Sigmoid colon (tissue), 7 donors: ENCODE measurements at places on chromosomes 4 and X.
A peak's percentile ranks its signal among the peaks of the same experiment; 100 is the strongest.

- DNase-seq, result no peak
These were observed 76.4 kb downstream of the NBDY start for GRCh38 chrX:56805399-56805798.

DNA sequence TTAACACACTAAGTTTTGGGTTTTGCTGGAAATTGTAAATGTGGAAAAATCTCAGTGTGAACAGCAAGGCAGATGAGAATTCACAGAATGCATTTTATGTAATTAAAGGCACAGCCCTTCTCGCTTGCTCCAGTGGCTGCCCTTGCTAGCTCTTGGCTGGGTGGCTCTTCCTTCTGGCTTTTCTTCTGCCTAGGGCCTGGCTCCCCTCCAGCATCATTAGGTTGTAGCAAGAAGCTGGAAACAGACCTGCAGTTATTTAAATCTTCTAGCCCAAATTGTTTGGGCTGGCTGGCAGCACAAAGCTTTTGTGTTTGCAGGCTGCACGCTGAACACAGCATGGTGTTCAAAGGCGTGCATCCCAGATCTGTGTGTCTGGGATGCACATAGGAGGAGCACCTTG lies 56.5 kb downstream of the LIMCH1 start:
- peak; percentile 78 for DNase-seq

- DNase-seq, result no peak
These were observed 856.0 kb upstream of the FRG1 start for GRCh38 chr4:189084671-189085070.

GRCh38 chrX:1700757-1701156 lies 85.9 kb downstream of the ASMT start:
- no peak for DNase-seq

DNA sequence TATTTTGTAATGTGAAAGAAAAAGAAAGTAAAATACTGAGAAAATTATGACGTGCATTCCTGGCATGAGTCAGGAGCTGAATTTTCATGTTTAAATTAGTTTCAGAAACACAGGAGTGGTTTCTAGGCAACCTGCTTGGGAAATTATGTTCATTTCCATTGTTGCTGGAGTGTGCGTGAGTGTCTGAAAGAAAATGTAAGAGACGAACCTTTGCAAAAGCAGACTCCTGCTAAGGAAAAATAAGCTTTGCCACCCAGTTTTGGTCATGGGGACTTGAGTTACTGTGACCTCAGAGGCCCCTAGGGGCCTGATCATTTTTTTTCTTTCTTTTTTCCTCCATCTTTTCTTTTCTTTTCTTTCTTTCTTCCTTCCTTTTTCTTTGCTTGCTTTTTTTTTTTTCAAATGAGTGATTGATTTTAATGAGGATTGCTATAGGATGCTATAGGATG lies 18.8 kb upstream of the CHRNA9 start:
- peak; percentile 44 for DNase-seq

DNA sequence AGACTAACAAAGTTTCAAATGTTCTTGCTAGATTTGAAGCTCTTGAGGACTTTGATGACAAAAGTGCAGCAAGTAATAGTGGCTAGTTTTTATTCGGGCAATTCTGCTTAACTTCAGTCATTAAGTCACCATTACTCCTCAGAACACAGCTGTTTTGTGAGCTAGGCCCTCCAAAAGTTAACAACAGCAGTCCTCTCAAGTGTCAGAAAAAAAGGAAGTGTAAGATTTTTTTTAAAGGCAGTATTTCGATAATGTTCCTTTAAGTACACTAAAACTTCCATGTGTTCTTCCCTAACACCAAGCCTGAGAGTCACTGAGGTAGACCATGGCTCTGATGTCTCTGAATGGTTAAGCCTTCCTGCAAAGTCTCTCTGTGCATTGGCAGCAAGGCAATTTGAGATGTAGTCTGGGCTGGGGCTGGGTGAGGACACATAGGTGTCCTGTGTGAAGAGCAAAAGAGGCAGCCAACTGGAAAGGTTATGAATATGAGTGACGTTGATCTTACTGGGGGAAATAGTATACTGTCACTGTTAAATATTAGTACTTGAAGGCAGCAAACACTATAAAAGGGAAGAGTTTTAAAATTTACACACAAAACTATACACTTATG lies 174.0 kb upstream of the MAP3K15 start:
- DNase-seq, result no peak

GRCh38 chrX:55213381-55213780 lies 6.8 kb upstream of the PAGE5 start:
- no peak for DNase-seq

- DNase-seq, result no peak
These were observed 29.8 kb downstream of the LDB2 start for GRCh38 chr4:16868674-16869073.

DNA sequence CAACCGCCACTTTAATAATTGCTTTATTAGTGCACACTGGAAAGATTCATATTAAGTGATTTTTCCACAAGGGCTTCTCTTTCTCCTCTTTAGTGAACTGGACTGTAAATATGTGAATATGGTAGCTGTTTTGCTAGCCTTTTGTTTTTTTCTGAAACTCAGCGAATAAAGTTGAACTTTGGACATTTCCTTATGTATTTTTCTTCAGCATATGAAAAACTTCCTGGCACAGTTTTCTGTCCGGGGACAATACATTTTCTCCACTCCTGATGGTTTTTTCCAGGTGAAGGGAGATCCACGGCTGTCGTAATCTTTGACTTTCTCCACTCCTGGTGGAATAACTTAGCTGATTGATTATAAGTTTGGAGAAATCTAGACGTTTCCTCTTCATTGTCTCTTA lies 457.4 kb upstream of the FAT1 start:
- no peak for DNase-seq

DNA sequence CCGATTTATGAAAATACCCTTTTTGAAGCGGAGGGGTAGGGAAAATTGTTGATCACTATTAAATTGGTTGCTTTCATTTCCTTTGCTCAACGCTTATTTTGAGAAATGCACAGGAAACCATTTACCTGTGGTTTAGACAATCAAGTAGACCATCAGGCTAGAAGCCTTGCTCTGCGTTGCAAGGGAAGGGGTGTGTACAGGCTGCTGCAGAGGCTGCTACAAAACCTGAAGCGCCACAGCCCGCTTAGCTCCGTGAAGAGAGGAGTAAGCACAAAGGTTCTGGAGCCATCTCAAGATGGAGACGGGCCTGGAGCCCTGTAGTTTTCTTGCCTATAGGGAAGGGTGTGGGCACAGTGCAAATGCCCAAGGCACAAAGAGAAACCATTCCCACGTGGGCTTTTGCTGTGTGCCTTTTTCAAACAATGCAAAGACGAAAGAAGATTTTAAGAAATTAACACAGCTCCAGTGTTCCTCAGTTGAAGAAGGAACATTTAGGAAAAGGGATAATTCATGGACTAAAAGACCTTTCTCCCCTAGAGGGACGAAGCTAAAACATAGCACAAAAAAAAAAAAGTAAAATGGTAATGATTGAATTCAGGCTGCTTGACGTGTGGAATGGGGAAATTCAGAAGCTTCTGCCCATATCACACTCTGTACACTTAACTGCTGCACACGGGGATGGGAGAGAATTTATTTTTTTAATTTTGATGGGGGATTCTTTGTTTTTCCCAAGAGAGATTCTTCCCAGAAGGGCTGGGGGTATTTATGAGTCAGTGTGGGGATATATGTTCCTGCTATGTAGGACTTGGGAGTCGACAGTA lies 3.5 kb downstream of the TMSB4X start:
- DNase-seq, result peak; percentile 77

- DNase-seq, result no peak
These were observed 91.4 kb downstream of the STK32B start for GRCh38 chr4:5142726-5143125.

DNA sequence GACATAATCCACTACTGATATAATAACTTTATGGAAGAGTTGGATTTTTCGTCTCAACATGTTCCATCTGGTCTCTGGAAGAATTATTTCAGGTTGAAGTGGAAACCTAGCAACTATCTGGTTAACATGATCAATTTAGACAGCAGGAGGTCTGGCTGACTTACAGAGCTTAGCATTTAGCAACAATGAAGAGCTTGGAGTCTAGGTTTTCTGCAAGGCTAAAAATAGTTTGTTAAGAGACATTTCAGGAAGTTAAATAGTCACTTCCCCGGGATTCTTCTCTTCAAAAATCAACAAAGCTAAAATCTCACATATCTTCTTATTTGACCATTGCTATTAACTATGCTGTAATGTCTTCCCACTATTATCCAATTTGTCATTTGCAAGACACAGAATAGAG lies 418.6 kb upstream of the DIPK2B start:
- DNase-seq, result no peak

DNA sequence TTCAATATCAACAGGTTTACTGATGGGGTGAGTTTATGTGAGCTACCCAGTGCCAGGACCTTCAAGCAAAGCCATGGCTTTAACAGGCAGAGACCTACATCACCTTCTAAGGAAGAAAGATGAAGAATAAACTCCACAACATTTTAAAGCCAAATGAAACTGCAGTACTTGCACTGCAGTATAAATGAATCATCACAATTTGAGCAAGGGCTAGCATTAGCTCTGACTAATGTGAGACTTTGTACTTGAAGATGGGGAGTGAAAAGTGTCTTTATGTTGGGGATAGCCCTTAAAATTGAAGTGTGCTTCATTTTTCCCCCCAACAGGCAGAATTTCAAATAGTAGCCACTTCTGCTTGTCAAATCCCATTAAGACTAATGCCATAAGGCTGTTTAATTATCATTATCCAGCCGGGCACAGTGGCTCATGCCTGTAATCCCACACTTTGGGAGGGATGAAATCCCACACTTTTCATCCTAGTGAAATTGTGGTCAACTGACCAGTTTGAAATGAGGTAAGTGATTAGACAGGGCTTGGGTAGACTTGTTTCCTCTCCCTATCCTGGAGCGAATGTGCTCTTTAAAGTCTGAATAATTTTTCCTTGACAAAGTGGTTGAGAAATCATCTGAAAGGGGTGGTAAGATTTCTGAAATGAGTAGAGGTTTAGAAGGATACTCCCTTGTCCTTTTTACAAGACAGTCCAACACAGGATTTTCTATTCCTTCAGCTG lies 27.2 kb upstream of the GPR34 start:
- no peak for DNase-seq

GRCh38 chrX:151984328-151984727 lies 9.9 kb upstream of the GABRE start:
- DNase-seq, result no peak

DNA sequence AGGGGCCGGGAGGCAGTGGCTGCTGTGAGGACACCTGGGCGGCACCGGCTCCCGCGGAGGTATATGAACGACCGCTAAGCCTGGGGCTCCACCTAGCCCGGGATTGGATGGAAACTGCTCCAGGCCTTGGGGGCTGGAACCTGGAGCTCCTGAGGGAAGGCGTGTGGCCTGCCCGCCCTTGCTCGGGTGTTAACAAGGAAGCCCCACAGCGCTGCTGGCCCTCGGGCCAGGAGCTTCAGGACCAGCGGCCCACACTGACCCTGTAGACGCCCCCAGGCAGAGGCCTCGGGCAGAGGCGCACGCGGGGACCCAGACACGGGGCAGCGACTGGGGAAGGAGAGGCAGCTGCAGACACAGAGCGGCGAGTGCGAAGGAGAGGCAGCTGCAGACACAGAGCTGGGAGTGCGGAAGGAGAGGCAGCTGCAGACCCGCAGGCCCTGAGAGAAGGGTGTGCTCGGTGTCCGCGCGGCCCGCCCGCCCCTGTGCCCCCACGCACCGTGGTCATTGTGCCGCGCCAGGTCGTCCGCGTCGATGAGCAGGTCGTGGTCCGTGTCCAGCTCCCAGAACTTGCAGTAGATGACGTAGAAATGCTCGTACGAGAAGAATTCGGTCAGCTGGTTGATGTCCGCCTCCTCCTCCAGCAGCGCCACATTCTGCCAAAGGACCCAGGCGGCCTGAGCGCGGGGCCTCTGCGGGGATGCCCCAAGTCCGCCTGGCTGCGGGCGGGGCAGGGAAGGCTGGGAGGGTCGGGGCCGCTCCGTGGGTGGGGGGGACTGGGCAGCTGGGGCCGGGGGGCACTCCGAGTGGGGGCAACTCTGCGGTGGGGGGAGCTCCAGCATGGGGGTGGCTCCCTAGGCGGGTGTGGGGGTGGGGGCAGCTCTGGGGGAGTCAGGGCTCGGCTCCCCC lies 26.7 kb upstream of the GTPBP6 start:
- DNase-seq, result peak; percentile 52

- no peak for DNase-seq
These were observed 206.4 kb upstream of the PACRGL start for GRCh38 chr4:20493761-20494353.

GRCh38 chrX:41145920-41146608 lies 60.8 kb downstream of the USP9X start:
- no peak for DNase-seq

GRCh38 chrX:134426281-134426680 lies 33.7 kb upstream of the HPRT1 start:
- no peak for DNase-seq

GRCh38 chr4:91317434-91317833 lies 986.3 kb upstream of the GRID2 start:
- DNase-seq, result no peak

DNA sequence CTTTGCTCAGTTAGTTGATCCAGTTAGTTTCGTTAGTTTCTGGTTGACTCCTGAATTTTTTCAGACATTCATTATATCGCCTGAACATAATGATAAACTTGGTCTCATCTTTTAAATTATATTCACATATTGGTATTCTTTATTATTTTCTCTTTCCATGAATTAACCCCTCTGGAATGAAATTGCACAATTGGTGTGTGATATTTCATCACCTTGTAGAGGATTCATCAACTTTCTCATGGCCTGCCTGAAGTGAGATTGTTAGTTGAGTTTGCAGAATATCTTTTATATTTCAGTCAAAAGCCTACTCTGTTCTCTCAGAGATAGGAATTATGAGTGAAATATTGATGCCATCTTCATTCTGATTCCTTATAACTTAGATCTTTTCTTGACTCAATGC lies 1160.6 kb upstream of the AGA start:
- DNase-seq, result no peak

DNA sequence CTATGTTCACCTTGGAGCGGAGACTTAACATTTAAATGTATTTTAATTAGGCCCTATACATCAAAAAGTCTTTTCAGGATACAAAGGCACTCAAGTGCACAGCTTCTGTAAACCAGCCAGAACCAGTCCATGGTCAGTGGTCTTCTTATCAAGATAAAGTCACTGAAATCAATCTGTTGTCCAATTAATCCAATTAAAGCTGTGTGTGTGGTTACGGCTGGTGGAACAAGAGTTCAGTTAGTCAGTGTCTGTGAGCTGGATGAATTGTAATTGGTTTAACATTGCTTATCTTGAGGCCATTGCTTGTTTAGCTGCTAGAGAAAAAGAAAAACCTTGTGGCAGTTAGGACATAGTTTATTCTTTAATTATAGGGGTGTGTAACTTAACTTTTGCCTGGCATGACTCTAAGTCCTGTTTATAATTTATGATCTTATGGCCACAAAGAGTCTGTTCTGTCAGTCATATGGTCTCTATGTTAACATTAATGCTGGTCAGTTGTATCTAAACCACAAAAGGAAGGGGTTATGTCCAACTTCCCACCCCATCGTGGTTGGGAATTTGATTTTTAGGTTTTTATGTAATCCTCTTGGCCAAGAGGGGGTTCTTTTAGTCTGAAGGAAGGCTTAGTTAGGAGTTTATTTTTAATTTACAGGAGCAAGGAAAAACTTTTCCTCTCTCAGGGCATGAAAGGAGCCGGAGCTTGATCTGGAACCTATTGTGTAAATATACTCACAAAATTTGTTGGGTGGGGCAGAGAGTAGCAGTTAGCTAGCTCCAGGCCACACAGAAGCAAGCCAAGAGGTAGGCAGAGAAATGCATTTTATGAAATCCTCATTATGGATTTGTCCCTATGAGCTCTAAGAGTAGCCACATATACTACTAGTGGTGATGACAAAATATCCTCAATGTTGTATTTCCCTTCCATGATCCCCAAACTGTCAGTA lies 665.7 kb upstream of the ACTRT1 start:
- no peak for DNase-seq

- no peak for DNase-seq
These were observed 1603.0 kb upstream of the TENM3 start for GRCh38 chr4:180640193-180640592.
